ENCODE measurements at places on chromosomes 3 and 15.

DNA sequence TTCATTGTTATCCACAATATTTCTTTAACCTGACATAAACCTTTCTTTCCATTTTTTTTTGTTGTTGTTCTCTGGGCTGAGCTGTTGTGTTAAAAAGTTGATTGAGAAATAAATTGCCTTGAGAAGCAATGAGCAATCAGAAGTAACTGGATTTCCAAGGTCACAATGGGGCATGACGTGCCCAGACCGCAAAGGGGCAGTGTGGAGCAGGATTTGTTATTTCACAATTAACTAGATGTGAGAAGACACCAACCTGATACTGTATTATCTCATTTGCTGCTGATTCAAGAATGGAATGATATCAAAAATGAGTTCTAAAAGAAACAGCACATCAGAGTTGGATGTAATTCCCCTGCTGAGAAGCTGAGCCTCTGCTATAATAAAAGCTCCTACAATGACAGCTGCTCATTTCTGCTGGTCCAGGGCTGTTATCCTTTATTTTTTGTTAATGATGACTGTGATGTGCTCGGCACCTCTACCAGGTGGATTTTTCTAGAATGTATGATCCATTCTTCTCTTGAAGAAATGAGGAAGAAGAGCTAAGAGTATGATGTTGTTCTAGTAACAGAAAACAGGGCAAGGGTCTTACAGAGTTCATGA is 28.1 kb downstream of the CPNE4 start:
- DNase-seq, result peak; percentile 14

GRCh38 chr3:141346007-141346406 is 22.3 kb upstream of the ZBTB38 start:
- no peak for DNase-seq

DNA sequence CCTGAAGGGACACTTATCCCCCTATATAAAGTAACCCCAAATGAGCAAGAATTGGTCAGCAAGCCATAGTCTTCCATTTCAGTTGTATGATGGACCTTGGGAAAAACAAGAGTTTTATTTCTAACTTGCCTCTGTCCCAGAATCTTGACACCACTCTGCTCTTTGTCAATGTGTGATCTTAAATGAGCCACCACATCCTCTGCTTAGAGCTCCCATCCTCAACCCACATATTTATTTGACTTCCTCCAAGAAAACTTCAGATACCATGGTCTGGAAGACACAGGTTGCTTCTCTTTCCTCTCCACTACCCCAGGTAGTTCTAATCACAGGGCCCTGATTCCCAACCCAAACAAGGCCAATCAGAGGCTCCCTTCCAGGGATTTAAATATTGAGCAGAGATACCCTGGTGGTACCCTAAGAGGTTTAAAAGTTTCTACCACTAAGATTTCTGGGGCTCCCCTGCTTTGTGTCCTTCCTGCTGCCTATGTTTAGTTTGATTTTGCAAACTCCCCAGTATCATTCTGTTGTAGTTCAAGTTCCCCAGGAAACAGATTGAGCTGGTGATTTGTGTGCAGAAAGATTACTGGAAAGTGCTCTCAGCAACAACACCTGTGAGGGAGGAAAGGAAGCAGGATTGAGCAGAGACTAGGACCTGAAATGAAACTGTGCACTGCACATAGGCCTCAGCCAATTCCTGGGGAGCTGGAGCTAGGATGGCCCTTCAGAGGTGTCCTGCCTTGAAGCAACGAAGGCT is 64.3 kb downstream of the MTHFS start:
- DNase-seq, result no peak

DNA sequence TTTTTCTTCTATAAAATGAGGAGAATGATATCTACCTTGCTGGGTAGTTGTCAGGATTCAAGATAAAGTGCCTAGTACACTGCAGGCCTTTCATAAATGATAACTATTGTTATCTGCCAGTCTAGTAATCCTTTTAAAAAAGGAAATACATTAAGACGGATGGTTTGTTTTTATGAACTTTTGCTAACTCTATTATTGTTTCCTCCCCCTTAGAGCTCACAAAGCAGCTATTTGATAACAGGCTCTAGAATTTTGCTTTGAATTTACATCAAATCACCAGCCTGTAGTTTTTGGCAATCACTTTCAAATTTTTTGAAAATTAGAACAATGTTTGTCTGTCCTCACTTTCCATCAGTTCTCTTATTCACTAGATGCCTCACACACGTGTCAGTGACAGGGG is 39.8 kb downstream of the BLM start:
- DNase-seq, result no peak

DNA sequence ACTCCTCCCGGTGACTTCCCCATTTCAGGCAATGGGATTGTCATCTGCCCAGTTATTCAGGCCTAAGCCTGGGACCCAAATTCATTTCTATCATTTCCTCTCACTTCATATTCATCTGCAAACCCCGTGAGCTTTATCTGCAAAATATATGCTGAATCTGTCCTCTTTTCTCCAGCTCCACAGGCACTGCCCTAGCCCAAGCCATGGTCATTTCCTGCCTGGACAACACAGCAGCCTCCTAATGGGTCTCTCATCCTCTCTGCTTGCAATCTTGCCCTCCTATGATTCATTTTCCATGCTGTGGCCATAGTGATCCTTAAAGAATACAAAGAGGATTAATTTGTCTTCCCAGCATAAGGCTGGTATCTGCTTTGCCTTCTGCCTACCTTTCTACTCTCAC is 6.1 kb downstream of the RBP2 start:
- no peak for DNase-seq

Measured in AG08395 (cell line).